ENCODE measurements at places on chromosomes 1 and 21.

- DNase-seq, result peak; percentile 52
Observed at GRCh38 chr1:202998836-202999750, 8.1 kb upstream of the TMEM183A start.

DNA sequence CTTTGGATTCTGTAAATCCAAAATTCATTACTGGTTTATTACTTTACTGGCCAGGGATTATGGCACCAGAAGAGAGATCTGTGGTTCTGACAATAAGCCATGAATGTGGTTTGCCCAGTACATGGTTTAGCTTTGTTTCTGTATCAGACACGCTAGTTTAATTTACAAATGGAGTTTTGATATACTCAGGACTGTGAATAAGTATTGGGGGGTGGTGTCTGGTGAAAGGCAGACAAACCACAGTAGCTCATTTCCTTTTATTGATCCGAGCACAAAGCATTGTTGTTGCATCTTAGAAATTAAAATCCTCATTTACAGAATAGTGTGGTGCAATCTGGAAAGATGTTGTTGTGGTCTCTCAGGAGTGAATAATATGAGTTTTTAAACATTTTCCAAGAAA, 96.0 kb downstream of the ST6GALNAC3 start:
- no peak for DNase-seq

DNA sequence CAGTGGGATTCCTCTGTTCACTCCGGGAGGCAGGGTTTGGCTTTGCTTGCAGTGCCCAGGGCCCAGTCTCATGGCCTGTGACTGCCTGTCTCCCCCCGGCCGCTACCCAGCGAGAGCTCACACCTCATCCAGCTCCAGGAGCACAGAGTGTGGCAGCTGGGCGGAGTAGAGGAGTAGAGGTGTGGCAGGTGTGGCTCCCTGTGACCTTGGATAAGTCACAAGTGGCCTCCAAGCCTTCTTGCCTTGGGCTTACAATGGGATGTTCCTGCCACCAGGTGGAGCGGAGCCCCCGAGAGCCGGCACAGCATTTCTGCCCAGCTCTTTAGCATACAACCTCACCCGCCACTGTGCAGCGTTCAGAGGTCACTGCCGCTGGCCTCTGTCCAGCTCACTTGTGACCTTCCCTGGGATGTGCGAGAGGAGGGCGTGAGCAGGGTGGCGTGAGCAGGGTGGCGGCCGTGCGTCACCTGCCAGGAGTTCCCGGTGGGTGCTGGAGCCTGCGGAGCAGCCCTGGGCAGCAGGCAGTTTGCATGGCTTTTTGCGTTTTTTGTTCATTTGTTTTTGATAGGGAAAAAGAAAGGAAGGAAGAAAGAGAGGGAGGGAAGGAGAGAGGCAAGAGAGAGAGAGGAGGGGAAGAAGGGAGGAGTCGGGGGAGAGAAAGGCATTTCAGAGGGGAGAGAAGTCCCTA, 42.4 kb downstream of the CRYAA start:
- no peak for DNase-seq

DNA sequence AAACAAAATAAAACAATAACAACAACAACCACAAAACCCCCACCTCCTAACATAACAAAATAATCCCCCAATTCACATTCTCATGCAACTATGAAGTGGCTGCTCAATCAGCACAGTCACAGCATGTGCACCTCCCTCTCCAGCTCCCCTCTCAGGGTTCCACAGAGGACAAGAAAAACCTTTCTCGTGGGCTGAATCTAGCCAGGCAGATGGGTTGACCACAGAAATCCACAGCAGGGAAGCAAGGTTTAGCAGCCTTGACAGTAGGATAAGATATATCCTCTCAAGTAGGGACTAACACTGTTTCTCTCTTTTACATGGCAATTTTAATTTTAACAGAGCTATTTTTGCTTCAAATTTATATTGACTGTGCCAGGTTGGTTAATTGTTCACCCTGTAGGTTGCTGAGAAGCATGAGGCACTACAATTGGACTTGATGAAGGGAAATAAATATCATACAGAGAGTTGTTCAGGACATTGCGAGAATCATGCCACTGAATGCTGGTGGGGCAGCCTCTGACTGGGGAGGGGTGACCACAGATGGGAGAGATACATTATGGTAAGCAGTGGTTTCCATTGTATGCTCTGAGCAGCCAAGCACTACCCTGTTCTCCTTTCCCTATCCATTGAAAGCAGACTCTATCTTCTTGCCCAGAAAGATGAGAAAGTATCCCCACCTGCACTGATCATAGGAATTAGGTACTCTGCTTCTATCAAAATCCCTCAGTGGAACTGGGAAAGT, 535.1 kb downstream of the DPYD start:
- DNase-seq, result no peak

GRCh38 chr1:201023517-201023902, at the start of gene KIF21B:
Gene KIF21B (minus strand): TSS chr1:201023714. CDS start chr1:201023383, 331 bp downstream.
- DNase-seq, result peak; percentile 90

- no peak for DNase-seq
Observed at GRCh38 chr1:22163137-22163536, 20.2 kb upstream of the WNT4 start.

- DNase-seq, result no peak
Observed at GRCh38 chr1:27727126-27727525, 1.4 kb downstream of the FAM76A start.

GRCh38 chr1:154577346-154578057, 9.9 kb downstream of the CHRNB2 start:
- no peak for DNase-seq
